ENCODE measurements at places on chromosomes 3 and 15. TPM values are rescaled to one million over a fixed set of nuclear protein-coding genes. Genes with fewer than 3 reads are reported as not detected.

Gene TMCO5A
- total RNA-seq, result not detected

Gene C3orf80
- not detected for total RNA-seq

Gene GRK7
- not detected for total RNA-seq

DNA sequence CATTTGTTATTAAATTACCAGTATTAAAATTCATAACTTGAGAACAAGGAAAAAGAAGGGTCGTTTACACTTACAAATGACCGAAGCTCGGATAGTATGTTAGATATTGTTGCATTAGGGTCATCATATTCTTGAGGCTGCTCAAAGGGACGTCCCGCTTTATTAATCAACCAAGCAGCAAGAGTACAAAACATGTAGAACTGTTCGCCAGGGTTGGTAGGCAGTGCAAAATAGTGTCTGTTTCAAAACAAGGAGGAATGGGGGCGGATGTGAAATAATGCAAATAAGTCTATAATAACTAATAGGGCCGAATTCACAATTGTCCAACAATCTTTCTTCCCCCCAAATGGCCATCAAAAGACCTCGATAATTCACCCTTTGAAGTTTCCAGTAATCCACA is 2.9 kb downstream of the IFT57 start:
- no peak for DNase-seq

DNA sequence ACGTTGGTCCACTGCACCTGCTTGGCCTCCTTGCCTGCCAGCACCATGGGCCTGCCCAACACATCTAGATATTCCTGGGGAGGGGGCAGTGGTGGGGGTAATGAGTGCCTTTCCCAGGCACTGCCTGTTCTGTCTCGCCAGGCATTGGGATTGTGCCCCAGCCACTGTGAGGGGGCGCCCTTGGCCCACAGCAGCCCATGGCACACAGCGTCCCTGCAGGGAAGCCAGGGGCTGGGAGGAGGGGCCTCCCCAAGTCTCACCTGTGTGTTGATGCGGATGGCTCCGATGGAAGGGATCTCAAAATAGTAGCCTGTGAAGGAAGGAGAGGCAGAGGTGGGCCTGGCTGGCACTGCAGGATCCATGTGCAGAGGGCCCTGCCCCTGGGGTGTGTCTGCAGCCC is 18.7 kb upstream of the TMEM115 start:
- no peak for DNase-seq

GRCh38 chr3:22383285-22383684 is 632.3 kb upstream of the ZNF385D start:
- DNase-seq, result no peak

DNA sequence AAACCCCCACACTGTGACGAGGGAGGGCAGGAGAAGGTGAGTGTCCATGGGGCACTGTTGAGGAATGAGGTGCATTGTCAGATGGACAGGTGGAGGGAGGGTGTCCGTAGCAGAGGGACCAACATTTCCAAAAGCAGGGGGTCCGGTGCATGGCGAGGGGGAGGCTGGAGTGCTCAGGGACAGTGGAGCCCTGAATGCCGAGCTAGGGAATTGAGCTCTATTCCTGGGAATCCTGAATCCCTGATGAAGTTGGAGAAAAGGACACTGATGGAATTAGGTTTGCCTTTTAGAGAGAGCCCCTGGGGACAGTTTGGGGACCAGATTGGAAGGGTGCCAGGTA is 7.9 kb upstream of the ANPEP start:
- DNase-seq, result no peak

- no peak for DNase-seq
These were observed 1.1 kb downstream of the FAH start for GRCh38 chr15:80153900-80154299.
